ENCODE measurements at places on chromosomes 1 and 21. TPM values are rescaled to one million over a fixed set of nuclear protein-coding genes. Genes with fewer than 3 reads are reported as not detected.

Gene EDN2
- polyA plus RNA-seq = 0.07 TPM

Gene TTC22
- polyA plus RNA-seq = 0.05 TPM

Gene SPRR2D
- polyA plus RNA-seq = not detected

Gene UBE2U
- polyA plus RNA-seq = not detected

Gene ANKRD65
- polyA plus RNA-seq = 4.5 TPM

Gene NTNG1
- 0.05 TPM for polyA plus RNA-seq

Gene SDC3
- polyA plus RNA-seq = 40.9 TPM

All from right cardiac atrium (tissue), 5 donors.